GM19239 (cell line): ENCODE measurements at places on chromosomes 7 and 10.

DNA sequence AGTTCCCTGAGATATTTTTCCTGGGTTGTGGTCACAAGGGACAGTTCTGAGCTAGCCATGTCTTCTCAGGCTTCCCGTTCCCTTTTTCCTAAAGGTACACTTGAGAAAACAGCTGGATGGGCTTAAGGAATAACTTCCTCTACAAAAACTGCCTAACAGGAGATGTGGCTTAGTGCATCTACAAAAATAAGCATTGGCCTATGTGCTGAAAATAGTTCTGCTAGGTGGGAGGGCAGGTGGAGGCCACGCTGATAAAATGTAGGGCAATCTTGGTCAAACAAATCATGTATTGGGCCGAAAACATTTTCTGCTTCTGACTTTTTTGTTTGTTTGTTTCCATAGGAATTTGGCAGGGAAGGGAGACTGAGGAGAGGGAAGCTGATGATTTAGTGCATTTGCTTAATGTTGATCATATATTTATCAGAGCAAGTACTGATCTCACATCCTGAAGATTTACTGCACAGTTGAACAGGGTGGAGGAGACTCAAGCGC, 409.4 kb upstream of the FZD8 start:
- no peak for DNase-seq

GRCh38 chr7:141737118-141737835, 881 bp upstream of the SSBP1 start:
- DNase-seq, result no peak

GRCh38 chr10:16712883-16713282, 104.3 kb downstream of the RSU1 start:
- DNase-seq, result no peak

DNA sequence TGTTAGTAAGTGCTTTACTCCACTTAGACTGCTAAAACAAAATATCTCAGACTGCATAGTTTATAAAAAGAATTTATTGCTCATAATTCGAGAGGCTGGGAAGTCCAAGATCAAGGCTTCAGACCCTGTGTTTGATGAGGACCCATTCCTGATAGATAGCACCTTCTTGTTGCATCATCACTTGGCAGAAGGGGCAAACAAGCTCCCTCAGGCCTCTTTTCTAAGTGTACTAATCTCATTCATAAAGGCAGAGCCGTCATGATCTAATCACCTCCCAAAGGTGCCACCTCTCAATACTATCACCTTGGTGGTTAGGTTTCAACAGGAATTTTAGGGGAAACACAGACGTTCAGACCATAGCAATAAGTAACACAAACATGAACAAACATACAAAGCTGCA, 55.4 kb downstream of the CRPPA start:
- no peak for DNase-seq
